ENCODE measurements at places on chromosomes 4 and X.

- peak; percentile 90 for DNase-seq
Observed at GRCh38 chrX:87409113-87409841, 108.3 kb upstream of the KLHL4 start.

GRCh38 chrX:63785708-63786040 lies 660 bp upstream of the ARHGEF9 start:
- no peak for DNase-seq

- no peak for DNase-seq
Observed at GRCh38 chrX:133633950-133634349, 218.7 kb upstream of the GPC4 start.

DNA sequence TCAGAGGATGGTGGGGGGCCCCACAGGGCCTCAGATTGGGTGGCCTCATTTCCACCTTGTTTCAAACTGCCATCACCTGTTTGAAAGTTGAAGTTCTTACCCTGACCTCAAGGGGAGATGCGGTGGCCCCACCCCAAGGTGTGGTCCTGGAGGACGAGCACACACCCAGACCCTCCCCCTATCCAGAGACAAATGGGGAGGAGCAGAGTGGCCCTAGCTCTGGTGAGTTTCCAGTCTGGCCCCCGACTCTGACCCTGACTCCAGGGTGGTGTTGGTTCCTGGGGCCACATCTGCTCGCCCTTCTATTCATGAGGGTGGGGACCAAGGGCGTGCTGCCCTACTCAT lies 36.3 kb upstream of the ADRA2C start:
- DNase-seq: no peak

DNA sequence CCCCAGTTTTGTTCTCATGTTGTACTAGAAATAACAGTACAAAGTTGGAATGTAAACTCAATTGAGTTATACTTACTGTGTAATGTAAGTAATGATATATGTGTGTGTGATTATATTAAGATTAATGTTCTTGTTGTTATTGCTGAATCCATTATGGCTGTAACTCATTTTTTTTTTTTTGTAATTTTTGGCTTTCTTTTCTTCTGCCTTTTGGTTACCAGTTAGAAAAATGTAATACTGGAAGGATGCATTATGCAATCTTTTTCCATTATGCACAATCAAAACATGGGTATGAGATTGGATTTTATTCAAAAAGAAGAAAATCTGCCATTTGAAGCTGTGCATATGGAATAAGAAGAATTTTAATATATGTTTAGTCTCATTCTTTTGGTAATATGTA lies 34.0 kb downstream of the BANK1 start:
- DNase-seq: no peak

Data from aorta (tissue), 5 donors.